Left renal pelvis (tissue), 4 donors: ENCODE measurements at places on chromosomes 6 and 20. TPM values are rescaled to one million over a fixed set of nuclear protein-coding genes. Genes with fewer than 3 reads are reported as not detected.

KHDC1 gene
- polyA plus RNA-seq, result 7.9 TPM

PPP1R14C gene
- 21.4 TPM for polyA plus RNA-seq

DOK5 gene
- polyA plus RNA-seq, result 9.4 TPM

BMP2 gene
- polyA plus RNA-seq, result 24.2 TPM

LAMA2 gene
- 34.5 TPM for polyA plus RNA-seq

CST7 gene
- polyA plus RNA-seq, result 0.92 TPM

LY6G5B gene
- 28.7 TPM for polyA plus RNA-seq

SLC35F1 gene
- 3.9 TPM for polyA plus RNA-seq

RIPOR2 gene
- polyA plus RNA-seq, result 7.8 TPM

MEI4 gene
- 1.6 TPM for polyA plus RNA-seq

SLC17A3 gene
- not detected for polyA plus RNA-seq

SPATA25 gene
- polyA plus RNA-seq, result 2.6 TPM

SLC16A10 gene
- polyA plus RNA-seq, result 29.2 TPM

DNA sequence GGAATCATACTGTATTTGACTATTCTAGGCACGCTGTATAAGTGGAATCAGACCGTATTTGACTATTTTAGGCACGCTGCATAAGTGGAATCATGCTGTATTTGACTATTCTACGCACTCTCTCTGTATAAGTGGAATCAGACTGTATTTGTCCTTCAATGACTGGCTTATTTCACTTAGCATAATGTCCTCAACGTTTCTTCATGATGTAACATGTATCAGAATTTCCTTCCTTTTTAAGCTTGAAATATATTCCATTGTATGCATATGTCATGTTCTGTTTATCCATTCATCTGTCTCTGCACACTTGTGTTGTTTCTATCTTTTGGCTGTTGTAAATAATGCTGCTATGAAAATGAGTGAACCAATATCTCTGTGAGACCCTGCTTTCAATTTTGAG lies 5.7 kb downstream of the CCDC170 start:
- DNase-seq, result no peak

- DNase-seq, result no peak
Observed at GRCh38 chr6:12761376-12762115, 45.0 kb downstream of the PHACTR1 start.

GRCh38 chr6:3235486-3235885 lies 8.0 kb upstream of the TUBB2B start:
- DNase-seq, result no peak

- no peak for DNase-seq
Observed at GRCh38 chr6:41599015-41599851, 39.0 kb upstream of the MDFI start.

DNA sequence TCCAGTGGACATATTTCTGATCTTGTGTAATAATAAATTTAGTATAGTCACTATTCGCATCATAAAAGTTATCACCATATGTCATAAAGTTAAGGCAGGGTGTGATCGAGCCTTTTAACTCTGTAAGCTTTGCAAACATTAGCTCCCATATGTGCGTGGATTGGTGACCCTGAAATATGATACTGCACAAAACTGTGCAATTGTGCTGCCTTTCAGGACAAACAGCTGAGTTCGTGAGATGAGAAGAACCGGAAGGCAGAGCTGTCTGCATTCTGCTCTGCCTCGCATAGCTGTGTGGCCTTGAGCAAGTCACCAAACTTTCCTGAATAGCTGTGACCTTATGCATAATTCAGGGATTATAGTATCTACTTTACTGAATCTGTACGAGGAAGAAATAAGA lies 3.2 kb upstream of the PLEKHG1 start:
- DNase-seq, result no peak

- DNase-seq, result no peak
Observed at GRCh38 chr6:90689172-90689571, 102.3 kb upstream of the MAP3K7 start.

- peak; percentile 18 for DNase-seq
Observed at GRCh38 chr6:43052842-43053544, 658 bp downstream of the CUL7 start.

DNA sequence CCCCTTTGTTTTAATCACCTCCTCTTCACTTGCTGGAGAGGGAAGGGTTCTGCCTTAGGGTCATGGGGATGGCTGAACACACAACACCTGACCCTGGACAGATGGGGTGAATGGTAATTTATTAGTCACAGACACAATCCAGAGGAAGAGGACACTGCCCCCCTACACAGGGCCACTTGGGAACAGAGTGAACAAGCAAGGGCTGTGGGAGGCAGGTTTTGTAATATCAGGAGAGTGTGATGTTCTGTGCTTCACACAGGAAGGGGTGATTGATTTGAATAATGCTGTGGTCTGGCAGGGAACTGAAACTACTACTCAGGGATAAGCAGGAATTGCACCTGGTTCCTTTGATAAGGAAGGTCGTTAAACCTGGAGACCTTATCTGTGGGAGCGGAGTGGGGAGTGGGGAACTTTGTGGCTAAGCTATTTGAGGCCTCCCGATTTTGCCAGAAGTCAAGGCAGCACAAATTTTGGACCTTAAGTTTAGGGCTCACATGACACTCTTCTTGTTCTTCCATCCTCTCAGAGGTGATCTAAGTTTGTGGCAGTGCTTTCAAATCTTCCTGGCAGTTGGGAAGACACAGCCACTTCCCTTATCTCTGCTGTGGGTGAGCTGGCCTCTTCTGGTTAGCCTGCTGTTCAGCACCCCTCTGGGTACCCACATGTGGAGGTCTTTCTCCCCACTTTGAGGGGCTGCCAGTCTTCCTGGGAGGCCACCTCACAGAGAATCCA lies 77.8 kb downstream of the CD164 start:
- no peak for DNase-seq

- no peak for DNase-seq
Observed at GRCh38 chr6:105759946-105760345, 326.2 kb upstream of the PRDM1 start.

- no peak for DNase-seq
Observed at GRCh38 chr6:72955666-72956065, 269.6 kb downstream of the KHDC1L start.

GRCh38 chr6:159608961-159609651 lies 83.9 kb downstream of the SOD2 start:
- no peak for DNase-seq

DNA sequence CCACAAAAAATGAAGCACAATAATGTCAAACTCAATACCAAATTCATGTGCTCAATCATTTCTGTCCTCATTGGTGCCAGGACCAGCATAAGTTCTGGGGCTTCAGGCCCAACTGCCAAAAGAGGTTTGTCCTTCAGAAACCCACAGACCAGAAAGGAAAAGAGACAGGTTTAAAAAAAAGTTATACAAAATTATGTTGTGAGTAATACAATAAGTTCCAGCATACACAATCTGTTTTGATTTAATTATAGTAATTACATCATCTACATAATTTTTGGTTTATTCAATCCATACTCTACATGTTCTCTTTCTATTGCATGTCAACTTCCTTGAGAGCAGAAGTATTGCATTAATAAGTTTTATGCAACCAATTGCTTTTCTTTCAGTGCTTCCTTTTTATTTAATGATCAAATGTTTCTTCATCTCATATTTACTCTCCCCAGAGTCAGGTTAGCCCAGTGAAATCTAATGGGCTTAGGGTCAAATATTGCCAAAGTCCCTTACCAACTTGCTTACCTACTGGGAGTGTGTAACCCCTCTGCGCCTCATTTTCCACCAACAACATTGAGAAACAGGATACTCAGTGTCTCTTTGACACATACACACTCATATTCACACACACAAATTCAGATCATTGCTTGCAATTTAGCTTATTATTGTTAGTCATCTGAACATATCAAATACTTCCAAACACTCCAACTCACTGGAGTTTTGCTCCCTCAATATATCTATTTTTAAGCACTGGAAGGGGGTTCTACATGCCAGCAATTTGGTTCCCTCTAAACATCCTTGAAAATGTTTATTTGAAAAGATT lies 424.4 kb upstream of the MARCKS start:
- DNase-seq, result no peak

- no peak for DNase-seq
Observed at GRCh38 chr20:22797103-22797502, 212.7 kb upstream of the FOXA2 start.

DNA sequence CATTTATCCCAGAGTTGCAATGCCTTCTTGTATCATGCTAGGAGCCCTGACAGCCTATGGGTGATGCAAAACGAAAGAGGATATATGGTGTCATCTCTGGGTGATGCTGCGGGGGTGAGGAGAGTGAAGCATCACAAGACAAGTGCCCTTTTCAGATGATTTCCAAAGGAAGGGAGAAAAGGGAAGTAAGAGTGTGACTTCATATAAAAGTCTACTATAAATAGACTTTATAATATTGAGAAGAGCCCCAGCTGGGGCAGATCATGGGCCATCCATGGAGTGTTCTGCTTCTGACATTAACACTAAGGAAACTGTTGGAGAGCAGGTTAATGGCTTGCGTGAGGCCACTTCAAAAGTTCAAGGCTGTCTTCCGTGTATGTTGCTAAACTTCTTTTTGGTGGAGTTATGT lies 4.4 kb downstream of the CD83 start:
- no peak for DNase-seq

DNA sequence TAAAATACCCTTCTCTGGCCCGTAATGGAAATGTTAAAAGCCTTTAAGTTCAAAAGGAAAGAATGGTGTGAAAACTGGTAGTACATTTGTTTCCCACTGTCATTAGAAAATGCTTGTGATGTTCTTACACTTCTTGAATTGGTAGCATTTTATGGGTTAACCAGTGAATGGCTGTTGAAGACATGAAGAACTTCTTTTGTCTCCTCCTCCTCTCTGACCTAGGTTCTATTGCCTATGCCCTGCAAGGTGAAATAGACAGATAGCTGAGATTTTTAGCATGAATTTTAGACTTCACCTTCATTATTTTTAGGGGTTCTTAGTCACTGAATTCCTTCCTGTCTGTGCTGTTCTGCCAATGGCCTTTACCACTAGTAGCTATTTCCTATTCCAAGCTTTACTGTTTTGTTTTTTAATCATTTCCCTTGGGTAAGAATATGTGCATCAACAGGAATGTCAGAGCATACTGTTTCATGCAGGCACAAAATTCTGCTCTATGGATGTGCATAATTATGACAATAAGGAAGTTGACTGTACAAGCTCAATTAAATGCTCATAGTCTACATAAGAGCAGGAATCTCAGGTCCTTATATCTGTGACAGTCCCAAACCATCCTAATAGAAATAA lies 4.9 kb downstream of the TNFAIP3 start:
- DNase-seq, result no peak

DNA sequence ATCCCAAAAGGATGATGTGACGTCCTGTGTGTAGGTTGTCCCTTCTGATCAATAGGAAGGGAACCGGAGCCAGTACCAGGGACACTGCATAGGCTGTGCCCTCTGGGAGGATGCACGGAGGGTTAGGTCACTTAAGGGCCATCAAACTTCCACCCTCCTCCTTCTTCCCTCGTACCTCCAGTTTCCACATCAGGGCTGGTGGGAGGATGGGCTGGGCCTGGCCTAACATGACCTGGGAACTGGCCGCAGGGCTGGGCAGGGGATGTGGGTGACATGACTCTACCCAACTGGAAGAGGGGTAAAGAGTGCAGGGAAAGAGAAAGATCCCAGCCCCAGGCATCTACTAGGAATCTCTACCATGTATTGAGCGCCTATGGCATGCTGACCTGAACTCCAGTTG lies 46.2 kb upstream of the MDGA1 start:
- no peak for DNase-seq

GRCh38 chr20:8933381-8933807 lies 135.5 kb upstream of the PLCB4 start:
- DNase-seq, result peak; percentile 8

GRCh38 chr6:135163440-135163738 lies 17.7 kb upstream of the MYB start:
- DNase-seq, result no peak

GRCh38 chr20:41697861-41698559 lies 79.8 kb upstream of the CHD6 start:
- DNase-seq, result no peak

GRCh38 chr6:28794175-28795002 lies 129.4 kb downstream of the TRIM27 start:
- DNase-seq, result no peak

DNA sequence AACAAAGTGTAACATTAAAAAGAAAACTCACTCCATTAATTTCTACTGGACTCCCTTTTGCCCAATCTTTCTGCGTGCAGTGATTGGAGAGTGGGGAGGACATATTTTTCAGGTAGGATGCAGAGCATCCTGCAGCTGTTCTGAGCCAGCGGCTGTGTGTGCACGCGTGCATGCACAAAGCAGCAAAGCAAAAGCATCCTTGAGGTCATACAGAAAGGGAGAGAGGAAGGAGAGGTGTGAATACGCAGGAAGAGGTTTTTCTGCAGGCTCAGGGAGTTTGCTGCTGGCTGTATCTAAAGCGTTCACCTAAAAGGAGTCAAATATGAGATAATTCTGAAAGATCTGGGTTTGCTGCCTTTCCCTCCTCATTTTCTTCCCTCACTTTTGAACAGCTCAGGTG lies 108.4 kb downstream of the HUS1B start:
- no peak for DNase-seq

DNA sequence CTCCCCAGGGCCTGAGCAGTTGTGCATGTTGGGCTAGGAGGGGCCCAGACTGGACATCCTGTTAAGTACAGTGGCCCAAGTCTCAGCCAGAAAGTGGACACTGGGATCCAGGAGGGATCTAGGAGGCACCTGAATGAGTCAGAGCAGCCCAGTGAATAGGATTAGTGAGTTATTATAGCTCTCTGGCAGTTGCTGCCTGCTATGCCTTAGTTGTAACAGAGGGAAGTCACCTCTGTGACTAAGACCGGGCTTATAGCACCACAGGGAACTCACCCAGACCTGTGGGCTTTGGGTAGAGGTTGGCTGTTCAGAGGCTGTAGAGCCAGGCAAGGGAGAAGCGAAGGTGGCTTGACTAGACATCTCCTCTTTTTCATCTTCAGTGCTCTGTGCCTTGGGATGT lies 39.0 kb upstream of the AAR2 start:
- DNase-seq, result no peak

DNA sequence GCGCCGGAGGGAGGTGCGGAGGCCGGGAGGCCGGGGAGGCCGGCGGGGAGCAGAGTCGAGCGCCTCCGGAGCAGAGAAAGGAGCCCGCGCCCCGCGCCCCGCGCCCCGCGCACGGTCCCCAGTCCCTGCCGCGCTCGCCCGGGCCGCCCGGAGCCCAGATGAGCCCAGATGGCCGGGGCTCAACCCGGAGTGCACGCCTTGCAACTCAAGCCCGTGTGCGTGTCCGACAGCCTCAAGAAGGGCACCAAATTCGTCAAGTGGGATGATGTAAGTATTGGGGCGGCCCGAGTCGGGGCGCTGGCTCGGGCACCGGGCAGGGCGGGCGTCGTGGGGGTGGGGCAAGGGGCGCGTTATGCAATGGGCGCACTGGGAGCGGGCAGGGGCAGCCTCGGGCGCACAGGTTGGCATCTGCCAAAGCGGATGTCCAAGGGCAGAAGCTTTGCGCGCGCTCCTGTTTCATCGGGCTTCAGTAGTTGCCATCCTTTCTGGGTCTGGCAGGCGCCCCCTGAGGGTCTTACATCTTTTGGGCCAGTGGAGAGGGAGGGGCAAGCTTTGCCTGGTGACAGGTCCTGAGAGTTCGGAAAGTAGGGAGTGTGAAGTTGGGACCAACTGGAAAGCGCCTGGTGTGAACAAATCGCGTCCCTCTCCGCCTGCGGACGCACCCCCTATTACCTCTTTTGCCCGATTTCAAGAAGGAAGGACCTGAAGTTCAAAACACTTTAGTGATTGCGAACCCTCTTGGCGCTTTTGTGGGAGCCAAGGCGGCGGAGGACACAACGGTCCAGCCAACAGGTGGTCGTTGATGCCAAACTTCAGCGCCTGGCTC lies 631 bp downstream of the PLCB1 start:
- no peak for DNase-seq

GRCh38 chr6:26195924-26196845 lies 109.0 kb downstream of the HFE start:
- no peak for DNase-seq
